ENCODE measurements at places on chromosomes 12 and 14.

- no peak overlapping the region for H3K27ac ChIP-seq
- no peaks in the 10 kb centered on the region for H3K36me3 ChIP-seq
- H3K27me3 ChIP-seq = no peaks in the 10 kb centered on the region
- no peaks in the 10 kb centered on the region for H3K4me1 ChIP-seq
- no peak for DNase-seq
- no peak overlapping the region for H3K4me3 ChIP-seq
Measured at GRCh38 chr12:81222846-81223592, 145.1 kb downstream of the ACSS3 start.

DNA sequence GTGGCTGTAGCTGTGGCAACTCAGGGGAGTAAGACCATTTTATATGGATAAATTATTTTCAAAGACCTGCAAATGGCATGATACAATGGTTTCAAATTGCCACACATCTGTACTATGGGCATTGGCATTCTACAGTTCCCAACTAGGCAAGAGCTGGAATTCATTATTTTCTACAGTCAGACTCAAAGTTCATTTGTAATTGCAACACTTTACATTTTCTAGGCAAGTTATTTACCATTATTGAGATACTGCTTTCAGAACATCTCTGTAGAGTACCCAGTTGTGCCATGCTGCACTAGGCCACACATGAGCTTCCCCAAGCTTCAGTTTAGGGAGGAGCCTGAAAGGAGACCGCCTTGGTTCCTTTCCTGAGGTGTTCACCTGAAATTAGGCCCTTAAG lies 8.0 kb upstream of the ATG14 start:
- H3K4me3 ChIP-seq = no peak overlapping the region
- no peaks in the 10 kb centered on the region for H3K36me3 ChIP-seq
- no peak overlapping the region for H3K27ac ChIP-seq
- peaks cover 7% of the 10 kb centered on the region for H3K27me3 ChIP-seq
- no peak for DNase-seq

DNA sequence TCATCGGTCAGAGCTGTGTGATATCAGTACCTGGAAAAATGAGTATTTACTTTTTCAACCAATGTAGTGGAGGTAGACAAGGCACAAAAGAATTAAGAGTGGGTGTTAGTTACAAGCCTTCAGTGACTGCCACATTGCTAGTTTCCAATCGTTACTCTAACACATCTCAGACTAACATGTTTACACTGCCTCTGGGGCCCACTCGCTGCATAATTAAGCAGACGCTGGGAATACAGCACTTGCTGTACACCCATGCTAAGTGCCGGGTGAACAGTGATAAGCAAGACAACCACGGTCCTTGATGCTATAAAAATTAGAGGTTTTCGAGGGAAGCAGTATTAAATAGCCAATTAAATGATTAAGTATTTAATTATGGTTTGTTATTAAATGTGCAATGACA lies 1147.6 kb downstream of the AACS start:
- H3K4me3 ChIP-seq = no peak overlapping the region
- H3K4me1 ChIP-seq = no peaks in the 10 kb centered on the region
- H3K27me3 ChIP-seq = no peaks in the 10 kb centered on the region
- H3K36me3 ChIP-seq = no peaks in the 10 kb centered on the region
- no peak for DNase-seq

- peaks cover 29% of the 10 kb centered on the region for H3K27me3 ChIP-seq
- no peaks in the 10 kb centered on the region for H3K36me3 ChIP-seq
- no peak overlapping the region for H3K27ac ChIP-seq
- DNase-seq = no peak
Measured at GRCh38 chr12:65306366-65307168, 28.1 kb downstream of the MSRB3 start.

GRCh38 chr12:108360057-108360456 lies 20.9 kb upstream of the CMKLR1 start:
- H3K27ac ChIP-seq = no peak overlapping the region
- H3K4me1 ChIP-seq = no peaks in the 10 kb centered on the region
- no peak for DNase-seq
- H3K36me3 ChIP-seq = no peaks in the 10 kb centered on the region

- H3K27ac ChIP-seq = no peak overlapping the region
- H3K4me1 ChIP-seq = peaks cover 13% of the 10 kb centered on the region
- H3K4me3 ChIP-seq = no peak overlapping the region
- peaks cover 9% of the 10 kb centered on the region for H3K27me3 ChIP-seq
Measured at GRCh38 chr12:95574799-95575452, 23.6 kb upstream of the USP44 start.

GRCh38 chr12:2173971-2174370 lies 121.2 kb downstream of the CACNA1C start:
- no peaks in the 10 kb centered on the region for H3K4me1 ChIP-seq
- H3K4me3 ChIP-seq = no peak overlapping the region
- H3K36me3 ChIP-seq = no peaks in the 10 kb centered on the region
- no peak overlapping the region for H3K27ac ChIP-seq
- H3K27me3 ChIP-seq = peaks cover 15% of the 10 kb centered on the region

All from activated T-cell treated with anti-CD3 and anti-CD28 coated beads, Interleukin-2, amount 50 U/mL, for 24 hours (primary cell).